ENCODE measurements at places on chromosomes 4 and X. TPM values are rescaled to one million over a fixed set of nuclear protein-coding genes. Genes with fewer than 3 reads are reported as not detected.

CTAG1A gene
- polyA plus RNA-seq = not detected

GLRA3 gene
- not detected for polyA plus RNA-seq

F8A3 gene
- 9.2 TPM for polyA plus RNA-seq

DNA sequence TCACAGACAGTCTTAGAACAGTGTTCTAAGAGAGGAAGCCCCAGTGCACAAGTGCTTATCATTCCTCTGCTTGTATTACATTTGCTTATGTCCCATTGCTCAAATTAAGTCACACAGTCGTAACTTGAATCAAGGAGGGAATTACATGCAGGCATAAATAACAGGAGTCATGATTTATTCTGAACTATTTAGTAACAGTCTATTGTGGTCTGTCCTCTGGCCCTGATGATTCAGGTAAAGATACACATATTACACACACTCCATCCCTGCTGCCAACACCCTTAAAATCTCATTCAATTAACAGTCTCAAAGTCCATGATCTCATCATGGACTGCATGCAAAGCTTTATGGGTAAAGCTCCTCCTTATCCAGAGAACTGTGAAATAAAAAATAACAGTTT, 60.1 kb downstream of the GRIA2 start:
- H3K27ac ChIP-seq = no peak overlapping the region
- H3K4me1 ChIP-seq = no peaks in the 10 kb centered on the region
- H3K4me3 ChIP-seq = no peak overlapping the region

GRCh38 chr4:113445286-113445685, 316.3 kb downstream of the CAMK2D start:
- no peak for DNase-seq
- H3K36me3 ChIP-seq = no peaks in the 10 kb centered on the region
- no peak overlapping the region for H3K27ac ChIP-seq
- H3K4me1 ChIP-seq = no peaks in the 10 kb centered on the region
- no peaks in the 10 kb centered on the region for H3K27me3 ChIP-seq

GAGE2A gene
- not detected for polyA plus RNA-seq

Data from CD8-positive, alpha-beta memory T cell (primary cell).